Adipose tissue (tissue), 3 donors: ENCODE measurements at places on chromosomes 4 and X. TPM values are rescaled to one million over a fixed set of nuclear protein-coding genes. Genes with fewer than 3 reads are reported as not detected.

The ARL9 gene
- not detected for polyA plus RNA-seq

The DMRTC1 gene
- not detected for polyA plus RNA-seq

The FAT4 gene
- polyA plus RNA-seq = 0.54 TPM

The USP26 gene
- not detected for polyA plus RNA-seq

The ERVMER34-1 gene
- 0.09 TPM for polyA plus RNA-seq

The FNIP2 gene
- 7.3 TPM for polyA plus RNA-seq

The SLC2A9 gene
- 2.5 TPM for polyA plus RNA-seq

The TMA16 gene
- 20.8 TPM for polyA plus RNA-seq

The SRD5A3 gene
- 7.4 TPM for polyA plus RNA-seq
